HCEC 1CT (cell line): ENCODE measurements at places on chromosomes 2 and 18.

DNA sequence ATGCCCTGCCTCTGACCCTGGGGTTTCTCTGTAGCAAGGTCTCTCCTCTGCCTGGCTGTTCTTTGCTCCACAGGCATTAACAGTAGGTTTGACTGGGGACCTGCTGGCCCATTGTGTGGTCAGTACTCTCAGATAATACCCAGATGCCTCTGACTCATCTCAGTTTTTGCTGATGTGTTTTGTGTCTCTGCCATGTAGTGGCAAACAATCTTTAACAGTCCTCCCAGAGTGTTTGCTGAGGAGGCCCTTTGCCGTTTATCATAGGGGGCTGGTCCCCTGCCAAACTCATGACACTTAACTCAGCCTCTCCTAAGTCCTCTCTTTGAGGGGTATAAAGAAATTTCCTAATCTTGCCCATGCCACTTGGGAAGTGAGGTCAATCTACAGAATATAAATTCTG, 793.7 kb upstream of the FANCL start:
- DNase-seq, result no peak

DNA sequence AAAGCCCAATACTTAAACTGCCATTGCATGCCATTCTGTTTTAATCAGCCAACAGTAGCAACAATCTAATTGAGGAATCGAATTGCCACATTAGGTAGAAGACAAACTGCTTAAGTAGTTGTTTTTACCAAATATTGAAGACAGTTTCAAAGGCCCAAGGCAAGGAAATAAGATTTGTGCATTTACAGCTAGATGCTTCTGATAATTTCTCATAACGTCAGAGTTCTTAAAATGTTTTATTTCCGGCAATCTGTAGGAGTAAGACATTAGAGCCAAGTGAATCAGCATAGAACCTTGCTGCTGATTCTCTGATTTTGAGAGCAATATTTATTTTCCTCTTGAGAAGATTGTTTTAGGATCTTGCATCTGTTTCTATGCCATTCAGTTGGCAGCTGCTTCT, 174.3 kb downstream of the RBM43 start:
- no peak for DNase-seq

DNA sequence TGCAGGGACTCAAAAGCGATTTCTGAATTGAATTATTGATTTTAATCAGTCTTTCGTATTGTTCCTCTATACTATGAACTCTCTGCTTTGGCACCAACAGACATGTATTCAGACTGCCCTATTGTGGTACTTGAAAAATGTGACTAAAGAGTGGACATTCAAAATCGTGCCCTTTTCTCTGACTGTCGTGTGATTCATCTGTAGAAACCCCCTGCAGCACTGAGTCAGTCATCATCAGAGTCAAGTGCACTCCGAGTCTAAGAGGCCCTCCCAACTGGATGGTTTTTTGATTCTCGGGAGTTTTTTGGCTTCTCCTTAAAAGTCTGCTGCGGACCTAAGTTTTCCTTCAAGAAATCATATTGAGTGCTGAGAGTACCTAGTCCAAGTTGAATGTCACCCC, 96.4 kb upstream of the FOSL2 start:
- DNase-seq, result peak; percentile 83

DNA sequence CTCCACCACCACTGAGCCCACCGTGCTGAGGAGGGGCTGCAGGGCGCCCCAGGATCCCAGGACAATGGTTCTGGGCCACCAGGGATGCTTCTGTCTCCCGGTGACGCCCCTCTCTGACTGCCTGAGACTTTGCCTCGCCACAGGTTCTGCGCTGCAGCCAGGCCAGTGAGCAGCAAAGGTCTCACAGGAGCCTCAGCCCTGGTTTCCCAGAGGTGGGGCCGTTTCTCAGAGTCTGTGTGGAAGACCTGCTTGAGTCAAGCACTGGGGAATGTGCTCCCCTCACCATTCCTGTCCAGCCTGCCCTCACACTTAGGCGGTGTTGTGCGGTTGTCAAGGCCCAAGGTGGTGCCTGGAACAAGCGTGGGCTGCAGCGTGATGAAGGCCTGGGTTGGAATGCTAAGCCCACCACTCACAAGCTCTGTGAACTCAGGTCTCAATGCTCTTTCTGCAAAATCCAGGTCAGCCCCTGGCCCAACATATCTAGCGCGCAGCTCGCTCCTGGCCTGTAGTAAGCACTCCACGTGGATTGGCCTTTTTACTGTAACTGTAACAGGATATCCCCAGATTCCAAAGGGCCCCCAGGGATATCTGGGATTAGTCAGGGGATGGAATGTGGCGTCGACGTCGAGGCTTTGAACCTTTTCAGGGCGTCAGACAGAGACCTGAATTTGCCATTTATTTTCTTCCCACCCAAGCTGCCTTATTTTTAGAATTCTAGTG, 47.6 kb downstream of the PLB1 start:
- DNase-seq, result no peak

GRCh38 chr2:234019896-234020295, 30.6 kb upstream of the SPP2 start:
- no peak for DNase-seq

DNA sequence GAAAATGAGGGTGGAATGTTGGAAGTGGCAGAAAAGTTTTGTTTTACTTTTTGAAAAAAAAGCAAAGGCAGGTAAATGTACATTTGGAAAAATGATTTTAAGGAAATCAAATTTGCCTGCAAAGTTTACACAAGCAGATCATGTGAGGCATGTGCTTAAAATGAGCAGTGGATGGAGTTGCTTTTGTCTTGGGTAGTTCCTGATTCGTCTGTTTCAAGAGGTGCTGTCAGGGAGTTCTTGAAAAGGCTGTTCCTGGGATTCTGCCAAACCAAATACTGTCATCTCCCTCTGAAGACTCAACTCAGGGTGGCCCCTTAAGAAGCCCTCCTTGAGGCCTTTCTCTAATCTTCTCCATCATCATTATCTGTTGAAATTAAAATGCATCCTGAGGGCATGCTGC, 59.0 kb downstream of the TACR1 start:
- DNase-seq, result no peak

DNA sequence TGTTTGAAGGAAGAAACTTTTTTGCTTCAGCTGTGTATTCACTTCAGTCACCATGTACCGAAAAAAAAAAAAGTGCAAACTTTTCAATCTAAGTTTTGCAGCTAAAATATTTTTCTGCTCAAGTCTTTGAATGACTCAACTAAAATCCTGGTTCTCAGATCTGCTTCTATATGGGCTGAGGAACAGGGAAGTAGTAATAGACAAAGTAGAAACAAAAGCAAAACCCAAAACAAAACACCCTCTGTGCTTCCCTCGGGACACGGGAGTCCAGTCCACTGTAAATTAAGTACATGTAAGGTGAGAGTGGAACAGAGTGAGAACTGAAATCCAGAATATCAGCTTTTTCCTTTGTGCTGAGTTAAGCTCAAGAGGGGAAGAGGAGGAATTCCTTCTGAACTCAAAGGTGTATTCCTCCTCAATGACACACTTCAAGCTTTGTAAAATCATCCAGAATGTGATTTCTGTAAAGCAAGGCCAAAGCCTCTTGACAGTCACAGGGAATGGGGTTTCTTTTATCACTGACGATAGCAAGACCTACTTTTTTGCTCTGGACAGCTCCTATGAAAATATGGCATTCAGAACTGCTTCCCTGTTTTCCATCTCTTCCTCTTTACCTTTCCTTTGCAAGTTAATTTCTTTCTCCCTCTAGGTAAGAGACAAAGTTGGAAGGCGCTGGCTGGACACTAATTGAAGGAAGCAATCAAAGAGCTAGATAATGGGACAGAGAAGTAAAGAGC, 433.5 kb upstream of the MMADHC start:
- no peak for DNase-seq

- DNase-seq, result no peak
These were observed 74.5 kb upstream of the RFX8 start for GRCh38 chr2:101549371-101549770.

GRCh38 chr2:15169326-15170069, 391.6 kb downstream of the NBAS start:
- peak; percentile 94 for DNase-seq

- DNase-seq, result no peak
These were observed 87.2 kb upstream of the NXPH2 start for GRCh38 chr2:138867341-138867740.

GRCh38 chr2:161165266-161165665, 5.0 kb downstream of the TANK start:
- peak; percentile 80 for DNase-seq

DNA sequence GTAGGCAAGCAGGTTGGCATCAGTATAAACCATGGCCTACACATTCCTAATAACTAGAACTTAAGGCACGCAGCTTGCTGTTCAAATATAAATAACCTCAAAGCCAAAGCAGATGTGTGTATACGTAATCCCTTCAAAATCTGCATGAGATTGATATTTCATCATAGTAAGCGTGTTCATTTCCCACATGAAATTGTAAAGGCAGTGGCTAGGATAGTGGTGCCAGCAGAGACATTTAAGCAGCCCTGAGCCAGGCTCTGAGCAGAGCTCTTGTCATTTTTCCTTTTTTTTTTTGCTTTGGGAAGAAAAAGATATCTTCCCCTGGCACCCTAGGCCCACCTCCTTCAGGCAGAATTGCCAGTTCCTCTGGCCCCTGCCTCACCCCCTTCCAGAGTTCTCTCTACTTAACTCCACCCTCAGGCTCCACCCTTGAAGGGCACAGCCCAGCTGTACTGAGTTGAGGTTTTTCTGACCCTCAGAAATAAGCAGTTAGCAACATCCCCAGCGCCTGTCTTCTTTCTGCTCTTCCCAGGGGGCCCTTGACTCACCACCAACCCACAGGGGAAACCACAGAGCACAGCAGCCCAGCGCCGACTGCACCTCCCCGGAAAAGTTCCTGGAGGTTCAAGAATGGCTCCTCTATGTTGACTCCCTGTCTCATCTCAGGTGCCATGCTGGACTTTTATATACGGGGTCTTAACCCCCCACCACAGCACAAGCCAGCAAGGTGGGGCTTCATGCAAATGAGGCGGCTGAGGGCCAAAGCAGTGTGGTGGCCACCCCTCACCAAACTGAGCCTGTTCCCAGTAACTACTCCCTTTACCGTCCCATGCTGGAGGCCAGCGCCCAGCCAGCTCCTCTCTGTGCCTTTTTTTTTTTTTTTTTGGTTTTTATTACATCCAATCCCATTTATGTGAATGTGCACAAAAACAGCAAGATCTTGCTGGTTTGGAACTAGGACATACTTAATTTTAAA, 84.7 kb downstream of the EHD3 start:
- DNase-seq, result peak; percentile 86

DNA sequence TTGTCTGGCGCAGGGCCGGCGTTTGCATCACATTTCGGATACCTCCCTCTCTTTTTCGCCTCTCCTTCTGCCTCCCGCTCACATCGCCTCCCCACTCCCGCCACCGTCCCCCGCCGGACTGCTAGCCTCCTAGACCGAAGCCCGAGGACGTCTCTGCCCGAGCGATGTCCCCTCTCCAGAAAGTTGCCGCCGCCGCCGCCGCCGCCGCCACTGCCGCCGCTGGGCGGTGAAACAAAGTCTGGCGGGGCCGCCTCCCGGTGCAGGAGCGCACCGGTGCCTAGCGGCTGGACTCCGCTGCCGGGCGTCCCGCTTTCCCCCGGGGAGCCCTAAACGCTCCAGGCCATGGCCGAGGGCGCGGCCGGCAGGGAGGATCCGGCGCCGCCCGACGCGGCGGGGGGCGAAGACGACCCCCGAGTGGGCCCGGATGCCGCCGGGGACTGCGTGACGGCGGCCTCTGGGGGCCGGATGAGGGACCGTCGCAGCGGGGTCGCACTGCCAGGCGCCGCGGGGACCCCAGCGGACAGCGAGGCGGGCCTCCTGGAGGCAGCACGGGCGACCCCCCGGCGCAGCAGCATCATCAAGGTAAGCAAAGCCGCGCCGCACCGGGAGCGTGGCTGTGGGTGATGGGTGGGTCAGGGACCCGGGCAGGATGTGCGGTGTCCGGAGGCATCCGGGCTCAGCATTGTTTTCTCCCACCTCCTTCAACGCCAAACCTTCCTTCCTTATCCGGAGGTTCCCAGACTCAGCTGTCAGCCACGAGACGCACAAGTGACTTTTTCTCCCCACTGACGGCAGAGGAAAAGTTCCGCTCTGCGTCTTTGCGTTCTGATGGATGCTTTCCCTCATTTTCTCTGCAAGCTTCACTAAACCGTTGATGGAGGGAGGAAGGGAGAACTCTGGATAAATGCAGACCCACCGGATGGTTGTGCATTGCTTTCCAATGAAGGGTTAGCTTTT, 643 bp downstream of the PLCL1 start:
- DNase-seq, result no peak

DNA sequence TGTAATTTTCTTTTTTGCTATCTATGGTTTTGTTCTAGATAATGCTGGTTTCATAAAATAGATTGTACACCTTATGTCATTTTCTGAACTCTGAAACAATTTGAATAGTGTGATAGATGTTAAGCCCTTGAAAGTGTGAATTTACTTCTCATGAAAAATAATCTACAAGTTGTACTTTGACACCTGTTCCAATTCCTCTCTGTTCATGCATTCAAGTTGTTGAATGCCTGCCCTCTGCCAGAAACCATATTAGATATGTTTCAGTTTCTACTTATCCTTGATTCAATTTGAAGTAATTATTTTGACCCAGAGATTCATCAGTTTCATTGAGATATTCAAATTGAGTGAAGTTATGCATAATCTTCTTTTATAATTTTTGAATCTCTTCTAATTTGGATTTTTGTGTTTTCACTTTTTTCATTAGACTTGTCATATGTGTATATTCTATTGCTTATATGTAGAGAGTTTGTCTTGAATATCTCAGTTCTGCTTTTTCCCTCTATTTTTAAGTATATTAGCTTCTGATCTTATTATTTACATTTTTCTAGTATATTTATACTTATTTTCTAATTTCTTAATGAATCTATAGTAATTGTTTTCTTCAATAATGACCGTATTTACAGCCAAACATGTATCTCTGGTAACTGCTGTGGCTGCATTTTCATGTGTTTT, 143.3 kb upstream of the TACR1 start:
- no peak for DNase-seq

- DNase-seq, result no peak
These were observed 290.6 kb downstream of the ZNF521 start for GRCh38 chr18:25061395-25061794.

DNA sequence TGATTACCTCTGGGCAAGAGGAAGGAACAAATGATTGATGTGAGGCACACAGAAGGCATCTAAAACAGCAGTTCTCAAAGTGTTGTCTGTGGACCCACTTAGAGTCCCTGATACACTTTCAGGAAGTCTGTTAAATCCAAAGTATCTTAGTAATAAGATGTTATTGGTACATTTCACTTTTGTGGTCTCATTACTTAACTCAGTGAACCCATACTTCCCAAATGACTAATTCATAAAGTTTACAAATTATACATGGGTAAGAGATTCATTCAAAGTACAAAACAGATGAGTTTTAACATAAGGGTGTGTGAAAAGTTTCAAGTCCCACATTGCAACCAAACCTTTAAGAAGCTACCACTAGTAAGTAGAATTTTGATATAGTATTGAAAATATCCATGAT, 440.5 kb downstream of the NUP35 start:
- peak; percentile 93 for DNase-seq

- DNase-seq, result no peak
These were observed 1.4 kb downstream of the PSD4 start for GRCh38 chr2:113175042-113175628.

DNA sequence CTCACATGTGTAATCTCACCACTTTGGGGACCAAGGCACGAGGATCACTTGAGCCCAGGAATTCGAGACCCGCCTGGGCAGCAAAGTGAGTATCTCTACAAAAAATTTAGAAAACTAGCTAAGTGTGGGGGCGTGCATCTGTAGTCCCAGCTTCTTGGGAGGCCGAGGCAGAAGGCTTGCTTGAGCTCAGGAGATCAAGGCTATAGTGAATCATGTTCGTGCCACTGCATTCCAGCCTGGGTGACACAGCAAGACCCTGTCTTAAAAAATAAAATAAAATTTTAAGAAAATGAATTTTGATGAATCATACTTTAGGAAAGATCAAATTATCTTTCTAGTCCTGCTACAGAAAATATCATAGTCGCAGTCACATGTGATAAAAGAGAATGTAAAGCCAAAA, 46.9 kb downstream of the CABYR start:
- peak; percentile 58 for DNase-seq
